ENCODE measurements at places on chromosomes 11 and 22.

GRCh38 chr11:57325735-57326048 is 940 bp upstream of the TNKS1BP1 start:
- no peak for DNase-seq

DNA sequence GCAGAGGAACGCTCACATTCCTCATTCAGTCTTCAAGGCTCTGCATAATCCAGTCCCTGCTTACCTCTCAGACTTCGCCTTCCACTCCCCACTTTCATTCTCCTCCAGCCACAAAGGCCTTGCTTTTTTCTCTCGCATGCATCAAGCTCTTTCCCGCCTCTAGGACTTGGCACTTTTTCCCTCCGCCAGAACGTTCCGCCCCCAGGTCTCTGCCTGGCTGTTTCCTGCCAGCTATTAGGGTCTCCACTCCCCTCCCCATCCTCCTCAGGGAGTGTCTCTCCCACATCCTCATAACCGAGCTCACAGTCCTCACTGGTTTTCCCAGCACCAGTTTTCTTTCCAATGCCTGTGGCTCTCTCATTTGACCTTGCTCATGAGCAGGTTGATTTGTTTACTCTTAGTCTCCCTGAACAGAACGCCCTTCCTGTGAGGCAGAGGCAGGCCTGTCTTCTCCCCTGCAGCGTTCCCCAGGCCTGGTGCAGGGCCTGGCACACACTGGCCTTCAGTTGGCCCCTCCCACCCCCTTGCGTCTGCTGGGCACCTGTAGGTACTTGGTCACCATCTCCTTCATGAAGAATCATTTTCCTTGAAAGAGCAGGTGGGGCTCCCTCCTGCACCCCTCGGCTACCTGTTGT is 75.2 kb downstream of the RTL6 start:
- no peak for DNase-seq

DNA sequence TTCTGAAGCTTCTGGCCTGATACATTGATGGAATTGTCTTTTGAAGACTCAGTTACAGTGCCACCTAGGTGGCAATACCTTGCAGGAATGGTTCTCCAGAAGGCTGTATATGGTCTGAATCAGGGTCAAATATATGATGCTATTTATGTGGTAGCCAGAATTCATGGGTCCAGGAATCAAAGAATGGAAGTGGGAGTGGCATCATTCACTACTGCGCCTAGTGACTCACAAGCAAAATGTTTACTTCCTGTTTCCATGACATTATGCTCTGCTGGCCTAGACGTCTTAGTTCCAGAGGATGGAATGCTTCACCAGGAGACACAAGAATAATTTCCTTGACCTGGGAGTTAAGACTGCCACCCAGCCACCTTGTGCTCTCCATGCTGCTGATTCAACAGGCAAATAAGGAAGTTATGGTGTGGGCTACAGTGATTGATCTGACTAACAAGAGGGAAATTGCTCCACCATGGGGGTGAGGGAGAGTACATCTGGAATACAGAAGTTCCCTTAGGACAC is 491.8 kb downstream of the ETS1 start:
- no peak for DNase-seq

DNA sequence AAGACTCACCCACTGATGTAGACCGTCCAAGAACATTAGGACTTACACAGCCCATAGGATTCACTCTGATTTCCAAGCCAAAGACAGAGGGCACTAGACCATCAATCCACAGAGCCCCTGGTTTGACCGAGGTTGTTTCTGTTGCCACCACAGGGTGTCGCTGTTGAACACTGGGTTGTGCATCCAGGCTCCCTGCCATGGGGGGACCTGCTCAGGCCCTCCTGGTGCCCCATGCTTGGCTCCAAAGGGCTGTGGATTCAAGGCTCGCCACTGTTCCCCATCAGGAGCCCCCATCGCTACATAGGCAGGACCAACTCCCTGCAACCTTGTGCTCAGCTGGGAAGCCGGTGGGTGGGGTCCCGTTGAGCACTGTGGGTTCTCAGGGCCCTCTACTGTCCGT is 128.0 kb upstream of the ANO1 start:
- DNase-seq = no peak

DNA sequence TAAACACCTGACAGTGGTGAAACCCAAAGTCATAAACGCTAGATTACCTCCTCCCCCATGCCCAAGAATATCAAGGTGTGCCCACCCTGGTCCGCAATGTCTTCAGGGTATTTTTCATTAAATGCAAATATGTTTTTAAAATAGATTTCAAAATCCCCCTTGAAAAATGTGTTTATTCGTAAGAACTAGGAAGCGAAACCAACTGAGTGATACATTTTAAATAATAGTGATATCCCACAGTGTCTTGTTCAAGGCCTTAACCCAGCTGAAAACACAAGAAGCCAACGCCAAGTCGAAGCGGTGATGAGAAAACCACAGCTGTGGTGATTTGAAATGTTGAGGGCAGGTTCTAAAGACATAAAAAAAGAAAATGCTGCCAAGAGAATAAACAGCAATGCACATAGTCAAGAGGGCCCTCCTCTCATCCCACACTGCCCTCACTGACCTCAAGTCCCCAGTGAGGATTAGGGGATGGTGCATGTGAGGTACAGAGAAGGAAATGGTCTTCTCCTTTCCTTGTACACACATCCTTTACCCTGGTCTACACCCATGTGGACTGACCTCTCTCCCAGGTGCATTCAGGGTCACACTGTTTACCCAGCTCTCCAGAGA is 25.5 kb downstream of the KCNJ1 start:
- no peak for DNase-seq

GRCh38 chr11:25938952-25939351 is 393.0 kb upstream of the ANO3 start:
- DNase-seq = no peak

GRCh38 chr11:128516886-128517285 is 70.5 kb downstream of the ETS1 start:
- no peak for DNase-seq

DNA sequence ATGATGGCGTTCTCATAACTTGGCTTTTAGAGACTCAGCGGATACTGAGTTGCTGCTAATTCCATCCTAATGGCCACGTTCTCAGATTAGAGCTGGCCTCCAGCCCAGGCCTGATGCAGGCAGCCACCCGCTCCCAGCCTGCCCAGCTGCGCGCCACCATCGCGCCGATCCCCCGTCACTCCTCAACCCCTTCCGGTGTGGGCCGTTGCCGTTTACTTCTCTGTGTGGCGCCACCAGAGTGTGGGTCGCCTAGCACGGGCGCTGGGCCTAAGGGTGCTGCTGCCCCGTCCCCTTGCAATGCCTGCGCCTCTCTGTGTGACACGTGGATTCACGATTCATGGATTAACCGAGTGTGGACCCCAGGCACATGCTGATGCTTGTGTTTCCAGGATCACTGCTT is 1116.0 kb downstream of the BRD1 start:
- no peak for DNase-seq

GRCh38 chr11:2655834-2656622 is 43.8 kb downstream of the KCNQ1OT1 start:
- no peak for DNase-seq

DNA sequence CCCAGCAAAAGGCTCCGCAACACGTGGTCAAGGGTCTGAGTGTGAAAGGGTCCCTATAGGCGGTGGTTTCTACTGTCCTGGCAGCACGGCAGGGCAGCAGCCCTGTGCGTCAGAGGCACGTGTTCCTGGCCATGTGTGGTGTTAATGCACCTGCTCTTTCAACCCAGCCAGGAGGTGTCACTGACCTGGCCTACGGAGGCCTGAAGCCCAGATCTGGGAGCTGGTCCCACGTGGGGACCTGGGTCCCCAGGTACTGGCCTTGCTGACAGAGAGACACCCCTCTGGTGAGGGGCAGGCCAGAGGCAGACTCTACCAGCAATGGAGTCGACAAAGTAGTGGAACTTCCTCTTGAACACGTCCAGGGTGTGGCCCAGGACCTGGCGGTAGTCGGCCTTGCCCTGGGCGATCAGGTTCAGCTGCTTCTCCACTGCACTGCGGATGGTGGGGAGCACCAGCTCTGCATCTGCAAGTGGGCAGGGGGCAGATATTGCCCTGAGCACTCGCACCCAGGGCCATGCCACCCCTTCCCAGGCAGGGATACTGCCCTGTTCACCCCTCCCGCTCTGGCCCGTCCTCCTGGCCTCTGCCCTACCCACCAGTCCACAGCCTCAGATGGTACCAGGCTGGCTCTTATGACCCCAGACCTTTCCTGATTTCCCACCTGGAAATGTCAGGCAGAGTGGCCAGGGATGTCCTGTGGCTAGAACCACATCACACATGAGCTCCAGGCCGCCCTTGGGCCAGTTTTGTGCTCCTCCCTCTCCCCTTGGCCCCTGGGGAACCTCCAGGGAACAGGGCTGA is 6.8 kb upstream of the PPM1F start:
- DNase-seq = no peak

DNA sequence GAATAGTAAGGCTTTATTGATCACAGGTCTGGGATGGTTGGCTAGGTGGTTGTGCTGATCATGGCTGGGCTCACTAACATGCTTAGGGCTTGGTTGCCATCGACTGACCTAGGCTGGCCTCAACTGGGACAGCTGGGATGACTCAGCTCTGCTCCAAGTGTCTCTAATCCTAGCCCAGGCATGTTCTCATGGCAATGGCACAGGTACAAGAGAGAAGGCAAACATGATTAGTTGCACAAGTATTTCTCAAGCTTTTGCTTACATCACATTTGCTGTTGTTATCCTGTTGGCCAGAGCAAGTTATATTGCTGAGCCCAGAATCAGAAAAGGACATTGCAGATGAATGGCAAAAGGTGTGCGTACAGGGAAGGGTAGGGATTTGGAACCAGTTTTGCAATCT is 68.5 kb upstream of the SLC35C1 start:
- no peak for DNase-seq

- DNase-seq = no peak
Measured at GRCh38 chr11:33777906-33778305, 3.6 kb upstream of the FBXO3 start.

DNA sequence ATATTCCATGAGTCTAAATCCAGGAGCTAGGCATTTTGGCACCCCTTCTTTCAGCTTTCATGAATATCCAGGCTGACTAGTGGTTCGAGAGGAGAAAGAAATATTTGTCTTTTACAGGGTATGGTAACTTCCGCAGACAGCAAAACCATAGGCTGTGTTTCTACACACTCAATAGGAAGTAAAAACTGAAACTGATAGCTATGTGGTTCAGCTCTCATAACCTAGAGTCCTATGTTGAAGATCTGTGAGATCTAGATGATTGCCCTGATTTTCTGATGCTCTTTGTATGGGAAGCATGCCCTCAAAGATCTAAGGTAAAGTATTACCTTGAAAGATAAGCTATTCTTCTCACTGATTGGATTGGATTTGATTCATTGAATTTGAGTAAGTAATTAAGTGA is 118.3 kb downstream of the CD44 start:
- DNase-seq = no peak

- DNase-seq = no peak
Measured at GRCh38 chr11:48043991-48044512, 63.7 kb downstream of the PTPRJ start.

DNA sequence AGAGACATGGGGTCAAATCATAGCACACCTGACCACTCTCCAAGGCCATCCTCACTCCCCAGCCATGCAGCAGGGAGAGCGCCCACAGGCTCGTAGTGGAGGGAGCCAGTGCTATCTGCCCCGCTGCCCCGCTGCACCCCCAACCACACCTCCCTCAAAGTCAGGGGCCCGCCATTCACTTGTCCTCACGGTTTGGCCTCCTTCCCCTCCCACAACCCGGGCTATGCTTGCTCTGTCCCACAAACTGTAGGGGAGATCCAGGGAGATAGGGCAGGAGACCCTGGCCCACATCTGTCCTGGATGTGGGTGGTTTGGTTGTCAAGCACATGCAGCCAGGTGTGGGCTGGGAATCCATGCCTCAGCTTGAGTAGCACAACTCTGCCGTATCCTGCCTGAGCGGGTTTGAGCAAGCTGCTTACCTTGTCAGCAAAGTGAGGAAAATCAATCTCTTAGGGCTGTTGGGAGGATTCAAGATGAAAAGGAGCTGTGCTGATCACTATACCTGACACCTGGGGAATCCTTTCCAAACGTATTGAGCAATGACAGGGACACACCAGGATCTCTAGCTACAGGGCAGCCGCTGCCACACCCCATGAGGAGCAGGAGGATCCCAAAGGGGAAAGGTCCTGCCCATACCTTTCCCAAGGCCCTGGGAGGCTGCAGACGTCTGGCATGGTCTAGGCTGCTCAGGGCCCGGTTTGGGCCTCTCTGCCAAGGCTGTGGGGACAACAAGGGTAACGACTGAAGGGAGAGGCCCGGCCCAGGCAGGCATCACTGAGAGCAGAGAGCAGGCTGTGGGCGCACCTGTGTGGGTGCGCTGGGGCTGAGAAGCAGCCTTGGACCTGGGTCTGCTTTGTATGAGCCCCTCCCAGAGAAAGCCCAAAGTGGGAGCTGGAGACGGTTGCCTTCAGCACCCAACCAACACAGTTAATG is 23.3 kb downstream of the KCNJ5 start:
- DNase-seq = no peak

- DNase-seq = no peak
Measured at GRCh38 chr11:33663121-33663520, 37.5 kb downstream of the C11orf91 start.

DNA sequence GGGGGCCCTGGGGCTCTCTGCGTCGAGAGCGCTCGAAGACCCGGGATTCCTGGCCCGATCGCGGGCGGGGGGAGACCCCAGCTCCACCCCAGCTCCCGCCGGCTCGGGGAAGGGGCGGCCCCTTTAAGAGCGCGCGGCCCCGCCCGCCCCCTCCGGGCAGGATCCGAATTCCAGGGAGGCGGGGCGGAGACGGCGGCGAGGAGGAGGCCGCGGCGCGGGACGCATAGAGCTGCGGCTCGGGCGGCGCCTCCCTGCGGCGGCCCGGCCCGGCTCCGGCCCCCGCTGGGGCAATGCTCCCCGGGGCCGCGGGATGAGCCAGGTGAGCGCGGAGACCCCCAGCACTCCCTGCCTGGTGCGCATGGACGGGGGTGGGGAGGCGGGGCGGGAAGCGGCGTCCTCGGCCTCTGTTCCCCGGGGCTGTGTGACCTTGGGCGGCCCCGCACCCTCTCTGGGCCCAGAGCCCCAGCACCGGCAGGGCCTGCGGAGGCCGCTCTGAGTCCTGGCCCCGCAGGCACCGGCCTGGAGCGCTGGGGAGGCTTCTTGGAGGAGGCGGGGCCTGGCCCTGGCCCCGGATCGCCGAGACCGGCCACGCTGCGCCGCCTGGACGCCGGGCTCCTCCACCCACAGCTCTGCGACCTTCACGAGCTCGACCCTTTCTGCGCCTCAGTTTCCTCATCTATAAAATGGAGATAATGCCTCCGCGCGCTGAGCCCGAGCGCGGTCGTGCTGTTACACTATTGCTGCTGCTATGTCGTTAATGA is 565 bp downstream of the GAS2L1 start:
- DNase-seq = no peak

DNA sequence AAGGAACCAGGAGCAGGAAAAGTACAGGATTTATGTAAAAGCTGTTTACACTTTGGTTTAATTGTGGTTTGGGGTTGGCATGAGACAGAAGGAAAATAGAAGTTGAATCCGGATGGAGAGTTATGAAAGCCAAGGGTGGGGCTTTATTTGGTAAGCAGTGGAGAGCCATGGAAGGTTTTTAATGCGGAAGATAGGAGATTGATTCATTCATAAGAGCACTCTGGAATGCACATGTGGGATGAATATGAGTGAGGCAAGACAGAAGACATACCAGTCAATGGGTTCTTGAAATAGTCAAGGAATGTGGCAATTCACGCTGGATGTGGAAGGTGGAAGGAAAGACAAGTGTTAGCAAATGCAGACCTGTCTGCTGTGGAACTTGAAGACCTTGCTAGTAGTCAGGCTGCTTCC is 9.3 kb upstream of the GLB1L3 start:
- DNase-seq = no peak
